Activated T-cell treated with anti-CD3 and anti-CD28 coated beads, Interleukin-2, amount 50 U/mL, for 72 hours (primary cell): ENCODE measurements at places on chromosomes 1 and 21. TPM values are rescaled to one million over a fixed set of nuclear protein-coding genes. Genes with fewer than 3 reads are reported as not detected.

Gene RUSC1
- 20.5 TPM for total RNA-seq

DNA sequence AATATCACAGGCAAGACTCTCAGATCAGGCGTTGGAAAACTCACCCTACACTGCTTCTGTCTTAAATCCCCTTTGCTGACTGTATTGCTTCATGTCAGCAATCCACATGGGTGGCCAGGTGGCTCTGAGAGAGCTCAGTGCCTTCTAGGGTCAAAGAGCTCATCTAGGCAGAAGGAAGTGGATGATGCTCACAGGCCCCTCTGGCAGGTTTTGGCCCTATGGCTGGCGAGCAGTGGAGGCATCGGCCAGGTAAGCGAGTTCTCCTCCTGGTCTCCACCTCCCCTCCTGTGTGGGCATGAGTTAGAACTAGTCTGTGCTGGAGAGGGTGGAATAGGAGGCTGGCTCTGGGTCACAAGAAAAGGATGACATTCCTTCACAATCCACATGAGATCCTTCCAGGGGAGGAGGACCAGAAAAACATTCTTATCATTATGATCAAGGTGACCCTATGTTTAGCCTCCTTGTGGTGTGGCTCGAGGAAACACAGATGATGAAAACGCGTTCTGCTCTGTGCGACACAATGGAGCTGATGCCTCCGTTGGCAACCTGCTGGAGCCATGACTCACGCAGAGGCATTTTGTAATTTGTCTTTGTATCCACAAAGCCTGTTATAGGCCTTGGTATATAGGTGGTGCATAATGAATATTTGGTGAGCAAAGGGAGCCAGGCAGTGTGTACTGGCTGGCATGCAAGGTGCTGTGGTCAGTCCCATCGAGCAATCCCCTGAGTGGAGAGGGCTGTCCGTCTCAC lies 264.6 kb upstream of the RAB4A start:
- DNase-seq, result no peak
- H3K27ac ChIP-seq, result no peak overlapping the region
- no peaks in the 10 kb centered on the region for H3K27me3 ChIP-seq
- no peak overlapping the region for H3K4me3 ChIP-seq
- H3K4me1 ChIP-seq, result peaks cover 9% of the 10 kb centered on the region

DNA sequence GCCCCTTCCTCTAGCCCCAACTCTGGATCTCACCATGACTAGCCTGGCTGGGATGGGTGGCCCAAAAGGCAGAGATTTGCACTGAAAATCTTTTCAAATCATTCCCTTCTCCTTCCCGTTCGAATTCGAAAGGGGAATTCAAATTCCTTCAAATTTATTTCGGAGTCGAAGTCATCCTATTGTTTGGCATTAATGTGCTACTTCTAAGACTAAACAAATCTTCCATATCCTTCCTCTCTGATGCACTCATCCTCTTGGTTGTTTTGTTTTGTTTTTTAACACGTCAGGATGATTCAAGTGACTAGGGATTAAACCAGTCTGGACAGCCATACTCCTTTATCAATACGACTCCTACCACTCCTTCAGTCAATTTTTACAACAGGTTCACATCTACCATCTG lies 95.5 kb upstream of the SGIP1 start:
- H3K27ac ChIP-seq, result peak overlapping the region; percentile 66
- no peaks in the 10 kb centered on the region for H3K27me3 ChIP-seq
- peaks cover 42% of the 10 kb centered on the region for H3K4me1 ChIP-seq
- H3K4me3 ChIP-seq, result peak overlapping the region; percentile 83

Gene DSCAM
- not detected for total RNA-seq

- H3K27me3 ChIP-seq, result no peaks in the 10 kb centered on the region
- no peak overlapping the region for H3K27ac ChIP-seq
- no peak overlapping the region for H3K4me3 ChIP-seq
- H3K36me3 ChIP-seq, result peaks cover 2% of the 10 kb centered on the region
- H3K4me1 ChIP-seq, result no peaks in the 10 kb centered on the region
Measured at GRCh38 chr1:240672132-240672811, 60.3 kb upstream of the GREM2 start.

Gene GPR161
- 4.5 TPM for total RNA-seq

- H3K27me3 ChIP-seq, result no peaks in the 10 kb centered on the region
- no peaks in the 10 kb centered on the region for H3K36me3 ChIP-seq
- DNase-seq, result no peak
- peaks cover 3% of the 10 kb centered on the region for H3K4me1 ChIP-seq
Measured at GRCh38 chr21:45898028-45898350, 83.6 kb upstream of the COL6A1 start.

DNA sequence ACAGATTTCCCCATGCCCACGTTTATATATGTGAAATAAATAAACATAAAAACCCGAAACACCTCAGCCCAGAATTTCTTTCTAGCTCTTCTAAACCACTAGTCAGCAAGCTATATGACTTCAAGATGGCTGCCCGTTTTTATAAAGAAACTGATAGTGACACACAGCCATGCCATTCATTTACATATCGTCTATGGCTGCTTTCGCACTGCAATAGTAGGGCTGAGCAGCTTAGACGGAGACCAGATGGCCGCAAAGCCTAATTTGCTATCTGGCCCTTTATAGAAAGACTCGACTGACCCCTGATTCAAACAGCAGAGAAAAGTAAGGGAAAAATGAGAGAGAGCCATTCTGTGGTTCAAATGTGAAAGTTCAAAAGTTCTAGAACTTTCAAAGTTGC lies 45.7 kb upstream of the FMN2 start:
- no peak for DNase-seq
- H3K27me3 ChIP-seq, result no peaks in the 10 kb centered on the region
- H3K36me3 ChIP-seq, result no peaks in the 10 kb centered on the region
- no peaks in the 10 kb centered on the region for H3K4me1 ChIP-seq
- H3K27ac ChIP-seq, result no peak overlapping the region

- H3K4me3 ChIP-seq, result no peak overlapping the region
- H3K36me3 ChIP-seq, result no peaks in the 10 kb centered on the region
- no peak overlapping the region for H3K27ac ChIP-seq
- H3K4me1 ChIP-seq, result no peaks in the 10 kb centered on the region
- no peaks in the 10 kb centered on the region for H3K27me3 ChIP-seq
- no peak for DNase-seq
Measured at GRCh38 chr1:57638239-57638638, 214.4 kb upstream of the DAB1 start.

- peak; percentile 56 for DNase-seq
- H3K36me3 ChIP-seq, result no peaks in the 10 kb centered on the region
- peaks cover 24% of the 10 kb centered on the region for H3K4me1 ChIP-seq
- H3K27ac ChIP-seq, result no peak overlapping the region
- H3K27me3 ChIP-seq, result no peaks in the 10 kb centered on the region
- peak overlapping the region; percentile 50 for H3K4me3 ChIP-seq
Measured at GRCh38 chr1:93817819-93818569, 61.0 kb downstream of the DNTTIP2 start.
